ENCODE measurements at places on chromosomes 7 and 10. TPM values are rescaled to one million over a fixed set of nuclear protein-coding genes. Genes with fewer than 3 reads are reported as not detected.

PTTG1IP2 gene
- polyA plus RNA-seq: not detected

MGAM2 gene
- polyA plus RNA-seq: 0.02 TPM

GPR15LG gene
- 7.7 TPM for polyA plus RNA-seq

NXPH1 gene
- 0.07 TPM for polyA plus RNA-seq

C7orf33 gene
- not detected for polyA plus RNA-seq

GARIN1A gene
- 1.4 TPM for polyA plus RNA-seq

CREB3L2 gene
- 6.6 TPM for polyA plus RNA-seq

GFRA1 gene
- 1.6 TPM for polyA plus RNA-seq

KEL gene
- polyA plus RNA-seq: 2.6 TPM

SLC39A12 gene
- 0.23 TPM for polyA plus RNA-seq

WDR86 gene
- polyA plus RNA-seq: 1.3 TPM

ZNF722 gene
- polyA plus RNA-seq: not detected

NPFFR1 gene
- 0.21 TPM for polyA plus RNA-seq

CFAP58 gene
- 0.34 TPM for polyA plus RNA-seq

RPEL1 gene
- 0.02 TPM for polyA plus RNA-seq

CLCN1 gene
- polyA plus RNA-seq: 0.57 TPM

GIMAP8 gene
- 7.9 TPM for polyA plus RNA-seq

All from thymus (tissue), 14 donors.